Epithelial cell of prostate (primary cell): ENCODE measurements at places on chromosomes 11 and 22.

- DNase-seq: no peak
Observed at GRCh38 chr22:45450921-45451651, 37.6 kb downstream of the RIBC2 start.

- no peak for DNase-seq
Observed at GRCh38 chr11:43687120-43687791, 6.7 kb downstream of the HSD17B12 start.

- no peak for DNase-seq
Observed at GRCh38 chr11:112606656-112607055, 346.0 kb upstream of the PLET1 start.

DNA sequence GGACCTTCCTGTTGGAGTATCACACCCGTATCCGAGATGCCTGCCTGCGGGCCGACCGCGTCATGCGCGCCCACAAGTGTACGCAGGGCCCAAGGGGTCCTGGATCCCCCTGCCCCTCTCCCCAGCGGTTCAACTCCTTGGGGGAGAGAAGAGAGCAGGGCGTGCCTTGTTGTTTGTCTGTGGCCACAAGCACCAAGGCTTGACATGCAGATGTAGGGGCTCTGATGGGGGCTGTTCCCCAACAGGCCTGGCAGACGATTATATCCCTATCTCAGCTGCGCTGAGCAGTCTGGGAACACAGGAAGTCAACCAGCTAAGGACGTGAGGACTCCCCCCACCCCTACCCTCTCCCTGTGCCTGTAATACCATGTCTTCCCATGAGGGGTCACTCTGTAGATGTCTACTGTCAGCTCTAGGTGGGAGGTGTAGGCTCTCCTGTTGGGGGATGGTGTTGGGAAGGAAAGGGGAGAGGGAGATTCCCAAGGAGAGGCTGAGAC is 6.8 kb downstream of the CFL1 start:
- no peak for DNase-seq

DNA sequence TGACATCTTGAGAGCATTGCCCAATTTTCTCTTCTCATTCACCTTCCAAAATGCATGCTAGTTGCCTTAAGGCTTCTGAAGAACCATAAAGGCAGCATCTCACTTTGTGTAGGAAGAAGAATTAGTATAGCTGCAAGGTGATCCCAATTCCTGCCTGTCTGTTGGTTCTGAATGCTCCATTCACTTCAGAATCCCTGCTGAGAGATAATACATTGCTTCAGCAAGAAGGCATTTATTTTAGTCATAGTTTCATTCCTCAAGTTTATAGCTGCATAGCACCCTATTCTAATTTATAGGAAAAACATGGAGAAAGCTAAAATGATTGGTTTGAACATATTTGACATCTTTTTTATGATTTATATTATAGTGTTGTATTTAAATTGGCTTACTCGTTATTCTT is 181.3 kb downstream of the METTL15 start:
- DNase-seq: no peak

GRCh38 chr11:34150494-34151151 is 45.2 kb downstream of the NAT10 start:
- DNase-seq: no peak

DNA sequence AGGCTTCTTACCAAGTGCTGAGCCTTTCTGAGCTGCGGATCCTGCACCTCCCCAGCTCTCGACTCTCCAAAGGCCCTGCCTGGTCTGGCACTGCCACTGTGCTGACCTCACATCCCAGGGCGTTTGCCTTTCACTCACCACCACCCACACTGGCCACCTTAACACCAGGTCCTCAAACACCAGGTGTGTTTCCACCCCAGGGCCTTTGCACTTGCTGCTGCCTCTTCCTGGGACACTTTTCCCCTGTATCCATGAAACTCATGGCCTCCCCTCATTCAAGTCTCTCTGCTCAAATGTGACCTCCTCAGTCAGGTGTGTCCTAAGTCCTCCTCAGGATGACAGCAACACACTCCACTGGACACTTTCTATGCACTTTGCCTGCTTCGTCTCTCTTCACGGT is 51.4 kb upstream of the ANO1 start:
- no peak for DNase-seq

- no peak for DNase-seq
Observed at GRCh38 chr11:105357764-105358163, 218.2 kb upstream of the CARD18 start.

DNA sequence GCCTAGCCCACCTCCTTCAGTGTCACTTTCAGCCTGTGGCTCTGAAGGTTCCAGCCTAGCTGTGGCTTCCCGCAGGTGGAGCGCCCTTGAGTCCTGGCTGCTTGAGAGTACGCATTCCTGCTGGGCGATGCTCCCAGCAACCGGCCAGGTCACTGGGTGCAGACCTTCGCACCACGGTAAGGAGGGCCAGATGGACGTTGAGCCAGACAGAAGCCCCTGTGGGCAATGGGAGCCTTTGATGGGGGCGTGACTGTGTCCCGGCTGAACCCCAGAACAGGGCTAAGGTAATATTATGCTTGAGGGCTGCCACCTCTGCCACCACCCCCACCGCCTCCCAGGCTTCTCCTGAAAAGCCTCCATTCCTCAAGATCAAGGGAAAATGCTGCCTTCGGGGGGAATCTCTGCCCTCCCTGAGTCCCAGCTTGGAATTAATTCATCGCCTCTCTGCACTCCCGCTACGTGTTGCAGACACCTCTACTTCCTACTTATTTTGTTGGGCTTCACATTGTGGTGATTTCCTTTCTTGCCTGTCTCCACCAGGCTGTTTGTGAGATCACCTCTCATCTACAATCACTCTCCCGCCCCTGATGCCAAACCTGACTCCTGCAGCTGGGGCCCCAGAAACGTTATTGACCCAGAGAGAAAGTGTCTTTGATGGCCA is 144.9 kb upstream of the NECTIN1 start:
- DNase-seq: no peak

- DNase-seq: no peak
Observed at GRCh38 chr11:32100495-32100894, 9.6 kb downstream of the RCN1 start.

DNA sequence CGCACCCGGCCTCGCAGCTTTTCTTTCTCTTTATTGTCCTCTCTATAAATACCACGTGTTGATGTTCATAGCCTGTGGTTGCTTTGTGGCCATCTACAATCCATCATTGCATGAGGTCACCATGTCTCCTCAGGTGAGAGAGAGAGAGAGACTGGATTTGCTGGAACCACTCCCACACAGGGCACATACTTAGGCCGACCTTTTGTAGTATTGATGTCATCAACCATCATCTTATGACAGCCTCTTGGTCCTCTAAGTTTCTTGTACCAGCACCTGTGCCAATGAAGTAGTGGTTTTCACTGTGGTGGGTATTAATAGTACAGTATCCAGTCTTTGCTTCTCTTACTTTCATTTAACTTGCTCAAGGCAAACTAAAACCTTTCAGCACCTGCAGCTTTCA is 22.8 kb upstream of the P2RY6 start:
- peak; percentile 75 for DNase-seq

- DNase-seq: no peak
Observed at GRCh38 chr11:93904716-93905115, 54.3 kb upstream of the VSTM5 start.

DNA sequence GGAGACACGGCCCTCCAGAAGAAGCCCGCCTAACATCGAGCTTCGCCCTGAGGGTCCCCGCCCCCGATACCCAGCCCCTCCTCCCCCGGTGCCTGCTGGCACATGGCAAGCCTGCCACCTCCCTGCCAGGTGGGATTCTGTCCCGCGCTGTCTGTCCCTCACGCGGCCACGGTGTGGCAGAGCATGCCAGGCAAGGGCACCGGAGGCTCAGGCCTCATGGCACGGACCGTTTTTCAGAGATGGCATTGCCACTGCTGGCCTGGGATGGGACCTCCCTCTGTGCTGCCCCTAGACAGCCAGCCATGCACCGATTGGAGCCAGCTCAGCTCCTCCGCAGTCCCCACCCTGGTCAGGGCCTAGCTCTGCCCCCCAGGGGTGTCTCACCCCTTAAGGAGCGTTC is 19.4 kb downstream of the MRPL23 start:
- DNase-seq: no peak

DNA sequence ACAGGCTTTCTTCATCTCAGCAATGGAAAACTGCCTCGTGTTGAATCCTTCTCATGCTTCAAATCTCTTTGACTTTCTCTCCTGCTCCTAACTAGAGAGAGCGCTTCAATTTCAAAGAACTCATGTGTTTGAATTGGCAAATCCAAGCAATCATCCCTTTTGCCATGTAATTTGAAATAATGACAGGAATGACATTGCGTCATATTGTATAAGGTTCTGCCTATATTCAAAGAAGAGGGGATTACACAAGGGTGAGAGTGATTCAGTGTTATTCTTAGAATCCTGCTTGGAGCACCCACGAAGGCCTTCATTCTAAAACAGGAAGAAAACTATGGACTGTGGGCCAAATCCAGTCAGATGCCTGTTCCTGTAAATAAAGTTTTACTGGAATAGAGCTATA is 720.6 kb downstream of the JRKL start:
- no peak for DNase-seq

GRCh38 chr11:2816941-2817421 is 68.6 kb downstream of the CDKN1C start:
- no peak for DNase-seq

GRCh38 chr11:30617762-30618161 is 31.6 kb upstream of the MPPED2 start:
- DNase-seq: no peak

DNA sequence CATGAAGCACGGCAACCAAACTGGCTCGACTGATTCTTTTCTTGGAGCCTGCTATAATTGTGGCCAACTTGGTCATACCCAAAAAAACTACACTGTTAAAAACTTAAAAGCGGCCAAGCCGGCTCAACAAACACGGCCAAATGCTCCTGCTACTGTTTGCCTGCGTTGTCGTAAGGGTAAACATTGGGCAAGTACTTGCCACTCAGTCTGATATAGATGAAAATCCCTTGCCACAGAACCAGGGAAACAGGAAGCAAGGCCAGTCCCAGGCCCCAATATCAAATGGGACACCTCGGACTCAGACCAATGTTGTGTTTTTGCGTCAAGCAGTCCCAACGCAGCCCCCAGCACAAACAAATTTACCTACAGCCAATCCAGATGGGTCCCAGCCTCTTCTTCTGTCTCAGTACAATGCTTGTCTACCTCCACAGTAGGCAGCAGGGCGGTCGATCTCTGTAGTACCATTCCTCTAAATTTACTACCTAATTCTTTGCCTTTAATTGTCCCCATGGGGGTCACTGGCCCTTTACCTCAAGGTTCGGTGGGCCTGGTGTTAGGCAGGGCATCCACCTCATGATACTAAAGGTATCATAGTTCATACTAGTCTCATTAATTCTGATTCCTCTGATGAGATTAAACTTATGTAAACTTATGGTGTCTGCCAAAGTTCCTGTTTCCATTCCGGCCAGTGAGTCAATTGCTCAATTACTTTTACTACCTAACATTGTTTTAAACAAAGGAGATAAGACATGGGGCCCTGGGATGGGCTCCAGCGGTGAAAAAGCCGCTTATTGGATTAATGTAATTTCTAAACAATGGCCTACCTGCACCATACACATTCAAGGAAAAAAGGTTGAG is 3.7 kb upstream of the COMT start:
- no peak for DNase-seq

DNA sequence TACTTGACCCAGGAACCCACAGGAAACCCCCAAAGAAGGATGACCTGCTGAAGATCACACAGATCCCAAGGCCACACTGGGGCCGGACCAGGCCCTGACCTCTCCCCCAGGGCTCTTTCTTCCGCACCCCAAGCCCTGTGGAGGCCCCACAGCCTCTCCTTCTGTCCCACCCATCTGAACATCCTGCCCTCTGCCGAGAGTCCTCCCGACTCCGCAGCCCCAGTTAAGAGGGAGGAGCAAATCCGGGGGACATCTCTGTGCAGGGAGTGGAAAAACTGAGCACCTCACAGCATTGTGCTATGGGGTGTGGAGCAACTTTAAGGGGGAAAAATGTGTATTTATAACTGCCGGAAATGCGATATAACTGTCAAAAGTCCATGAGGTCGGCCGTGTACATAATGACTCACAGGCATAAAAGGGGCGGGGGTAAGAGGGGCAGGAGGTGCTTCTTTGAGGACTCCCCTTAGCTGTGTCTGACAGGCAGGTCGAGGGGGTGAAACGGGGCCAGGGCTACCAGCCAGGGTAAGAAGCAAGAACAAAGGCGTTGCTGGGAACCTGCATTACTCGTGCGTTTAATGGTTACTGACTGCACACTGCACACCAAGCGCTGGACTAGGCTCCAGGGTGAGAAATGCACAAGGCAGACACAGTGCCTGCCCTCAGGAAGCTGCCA is 57.2 kb downstream of the WNT11 start:
- DNase-seq: no peak

DNA sequence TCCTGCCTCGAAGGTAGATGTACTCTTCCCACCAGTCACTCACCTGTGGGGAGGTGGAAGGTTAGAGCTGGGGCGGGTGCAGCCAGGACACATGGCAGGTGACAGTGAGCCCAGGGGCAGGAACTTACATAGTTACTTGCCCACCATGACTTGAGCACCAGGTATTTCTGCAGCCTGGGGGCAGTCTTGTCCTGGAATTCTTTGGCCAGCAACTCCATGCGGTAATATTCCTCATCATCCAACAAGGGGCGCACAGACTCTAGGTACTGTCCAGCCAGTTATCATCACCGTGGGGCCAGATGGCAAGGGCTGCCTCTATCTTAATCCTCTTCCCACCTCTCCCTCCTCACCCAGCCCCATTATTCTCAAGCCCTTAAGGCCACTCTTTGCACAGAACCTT is 2.2 kb downstream of the CPT1B start:
- no peak for DNase-seq

- DNase-seq: no peak
Observed at GRCh38 chr11:115338476-115338875, 165.7 kb downstream of the CADM1 start.

- DNase-seq: no peak
Observed at GRCh38 chr11:2989551-2989950, 2.6 kb downstream of the NAP1L4 start.

DNA sequence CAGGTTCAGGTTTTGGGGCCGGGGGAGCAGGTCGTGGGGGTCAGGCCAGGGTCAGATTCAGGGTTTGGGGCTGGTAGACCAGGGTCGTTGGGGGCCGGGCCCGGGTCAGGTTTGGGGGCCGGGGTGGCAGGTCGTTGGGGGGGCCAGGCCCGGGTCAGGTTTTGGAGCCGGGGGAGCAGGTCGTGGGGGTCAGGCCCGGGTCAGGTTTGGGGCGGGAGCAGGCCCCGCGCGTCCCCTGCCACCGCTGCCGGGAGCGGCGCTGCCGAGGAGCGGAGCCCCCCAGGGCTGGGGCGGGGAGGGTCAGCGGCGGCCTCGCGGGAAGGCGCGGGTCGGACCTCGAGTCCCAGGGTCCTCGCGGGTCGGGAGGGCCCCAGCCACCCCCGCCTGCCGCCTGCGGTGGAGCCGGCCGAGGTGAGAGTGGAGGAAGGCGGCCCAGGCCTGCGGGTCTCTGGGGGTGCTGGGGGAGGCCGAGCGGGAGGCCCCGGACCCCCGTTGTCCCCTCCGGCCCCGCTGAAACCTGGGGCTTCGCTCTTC is 535 bp downstream of the TRABD start:
- no peak for DNase-seq

- no peak for DNase-seq
Observed at GRCh38 chr11:110776081-110776480, 63.8 kb upstream of the ARHGAP20 start.

DNA sequence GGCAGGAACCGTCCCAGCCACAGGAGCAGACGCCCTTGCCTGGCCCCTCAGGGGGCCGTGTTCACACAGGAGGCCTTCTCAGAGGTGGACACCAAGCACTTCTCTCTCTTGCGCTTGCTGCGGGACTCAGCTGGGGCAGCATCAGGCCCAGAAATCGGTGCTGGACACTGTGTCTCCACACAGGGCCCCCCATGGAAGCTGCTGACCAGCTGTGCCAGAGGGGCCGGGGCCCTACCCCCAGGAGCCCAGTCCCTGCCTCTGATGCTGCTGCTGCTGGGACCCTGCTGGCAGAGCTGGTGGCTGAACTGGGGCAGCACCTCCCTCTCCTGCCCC is 4.0 kb downstream of the PLXNB2 start:
- no peak for DNase-seq
